HTR-8/SVneo (cell line): ENCODE measurements at places on chromosomes 1 and 21.

- no peak for DNase-seq
These were observed 2.3 kb upstream of the MSH4 start for GRCh38 chr1:75794382-75794781.

GRCh38 chr1:163120372-163120771, 51.2 kb downstream of the RGS4 start:
- no peak for DNase-seq

DNA sequence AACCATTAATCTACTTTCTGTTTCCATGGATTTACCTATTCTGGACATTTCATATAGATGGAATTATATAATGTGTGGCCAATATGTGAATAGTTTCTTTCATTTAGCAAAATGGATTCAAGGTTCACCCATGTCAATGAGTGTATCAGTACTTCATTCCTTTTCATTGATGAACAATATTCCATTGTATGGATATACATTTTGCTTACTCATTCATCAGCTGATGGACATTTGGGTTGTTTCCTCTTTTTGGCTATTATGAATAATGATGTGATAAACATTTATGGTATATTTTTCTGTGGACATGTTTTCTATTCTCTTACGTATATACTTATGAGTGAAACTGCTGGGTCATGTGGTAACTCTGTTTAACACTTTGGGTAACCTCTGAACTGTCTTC, 97.8 kb downstream of the SCMH1 start:
- no peak for DNase-seq

GRCh38 chr21:33458861-33459260, 20.9 kb downstream of the TMEM50B start:
- no peak for DNase-seq

- DNase-seq = no peak
These were observed 119.8 kb downstream of the OSBPL9 start for GRCh38 chr1:51736702-51737101.

- DNase-seq = no peak
These were observed 4.8 kb downstream of the PPT1 start for GRCh38 chr1:40092241-40092640.

DNA sequence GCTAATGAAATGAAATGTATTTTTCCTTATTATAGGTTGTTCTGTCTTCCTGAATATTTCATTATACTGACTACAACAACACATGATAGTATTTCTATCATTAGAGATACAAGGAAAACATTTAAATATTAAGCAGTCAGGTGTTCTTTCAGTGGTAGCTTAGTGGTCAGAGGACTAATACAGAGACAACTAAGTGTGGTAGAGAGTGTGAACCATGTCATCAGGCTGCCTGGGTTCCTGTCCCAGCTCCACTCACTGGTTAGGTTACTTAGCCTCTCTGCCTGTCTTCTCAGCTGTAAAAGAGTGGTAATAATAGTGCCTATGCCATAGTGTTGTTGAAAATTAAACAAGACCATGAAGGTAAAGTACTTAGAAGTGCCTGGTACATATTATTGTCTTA, 3.9 kb downstream of the UAP1 start:
- no peak for DNase-seq

GRCh38 chr1:77536813-77537212, 145.6 kb downstream of the ZZZ3 start:
- peak; percentile 67 for DNase-seq

GRCh38 chr1:222736972-222737371, at the start of gene FAM177B:
TSS of gene FAM177B (plus strand) at chr1:222737202. CDS start at chr1:222746546, 9,344 bp downstream.
- DNase-seq = no peak

DNA sequence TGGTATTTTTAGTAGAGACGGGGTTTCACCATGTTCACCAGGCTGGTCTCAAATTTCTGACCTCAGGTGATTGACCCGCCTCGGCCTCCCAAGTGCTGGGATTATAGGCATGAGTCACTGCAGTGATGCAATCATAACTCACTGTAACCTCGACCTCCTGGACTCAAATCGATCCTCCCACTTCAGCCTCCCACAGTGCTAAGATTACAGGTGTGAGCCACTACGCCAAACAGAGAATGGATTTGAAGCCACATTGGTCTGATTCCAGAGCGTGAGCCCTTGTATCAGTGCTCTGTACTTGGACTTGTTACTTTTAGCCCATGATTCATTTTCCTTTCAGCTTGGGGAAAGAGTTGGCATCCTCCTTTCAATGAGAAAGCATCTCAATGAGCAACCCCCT, 14.9 kb upstream of the ZNF683 start:
- DNase-seq = no peak

GRCh38 chr1:226486161-226486560, 62.4 kb upstream of the STUM start:
- no peak for DNase-seq

GRCh38 chr1:2944705-2945104, 76.6 kb upstream of the ACTRT2 start:
- DNase-seq = no peak

- DNase-seq = no peak
These were observed 202.0 kb downstream of the AJAP1 start for GRCh38 chr1:4856396-4856795.

DNA sequence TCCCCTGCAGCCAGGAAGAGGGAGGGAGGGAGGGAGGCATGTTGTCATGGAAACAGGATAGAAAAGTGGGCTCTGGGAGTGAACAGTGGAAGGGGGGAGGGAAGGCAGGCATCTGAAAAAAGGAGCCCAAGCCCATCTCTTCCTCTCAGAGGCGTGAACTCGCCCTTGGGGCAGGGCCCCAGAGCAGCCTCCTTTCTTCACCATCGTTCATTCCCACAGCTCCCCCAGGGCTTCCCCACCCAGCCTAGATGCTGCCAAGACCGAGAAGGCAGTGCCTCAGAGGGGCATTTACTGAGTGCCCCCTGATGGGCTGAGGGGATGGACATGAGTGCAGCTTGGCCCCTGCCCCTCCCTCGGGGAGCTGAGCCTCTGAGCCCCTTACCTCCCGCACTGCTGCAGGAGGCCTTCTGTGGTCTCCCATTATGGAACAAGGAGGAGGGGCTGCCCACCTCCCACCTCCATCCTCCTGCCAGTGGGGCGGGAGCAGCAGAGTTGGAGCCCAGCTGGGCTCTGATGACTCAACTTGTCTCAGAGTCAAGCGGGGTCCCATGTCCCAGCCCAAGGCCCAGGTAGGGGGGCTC, 39.1 kb upstream of the KIF21B start:
- DNase-seq = no peak

DNA sequence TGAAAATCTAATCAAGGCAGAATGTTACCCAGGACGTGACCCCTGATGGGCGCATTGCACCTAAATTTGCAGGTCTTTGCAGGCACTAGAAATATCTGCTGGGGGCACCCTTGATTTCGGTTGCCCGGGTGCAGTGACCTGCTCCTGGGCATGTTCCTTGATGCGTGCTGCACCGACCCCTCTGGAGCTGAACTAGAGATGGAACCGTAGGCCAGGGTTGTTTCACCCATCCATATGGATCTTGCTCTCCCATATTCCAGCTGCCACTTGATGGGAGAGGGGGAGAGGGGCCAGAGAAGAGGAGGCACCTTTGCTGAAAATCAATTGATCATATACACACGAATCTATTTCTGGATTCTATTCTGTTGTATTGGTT, 8.4 kb upstream of the COL18A1 start:
- DNase-seq = no peak

- no peak for DNase-seq
These were observed 1.6 kb upstream of the CTSK start for GRCh38 chr1:150809651-150810050.
